ENCODE measurements at places on chromosomes 1 and 21.

- no peak for DNase-seq
Observed at GRCh38 chr1:23897083-23897482, 16.1 kb downstream of the CNR2 start.

GRCh38 chr1:222168621-222169020 is 379.3 kb downstream of the HHIPL2 start:
- no peak for DNase-seq

- DNase-seq, result no peak
Observed at GRCh38 chr21:46098303-46099141, 610 bp downstream of the COL6A2 start.

- no peak for DNase-seq
Observed at GRCh38 chr1:103582464-103582863, 11.1 kb downstream of the AMY2B start.

GRCh38 chr1:154342132-154342531 is 16.8 kb downstream of the ATP8B2 start:
- DNase-seq, result no peak

DNA sequence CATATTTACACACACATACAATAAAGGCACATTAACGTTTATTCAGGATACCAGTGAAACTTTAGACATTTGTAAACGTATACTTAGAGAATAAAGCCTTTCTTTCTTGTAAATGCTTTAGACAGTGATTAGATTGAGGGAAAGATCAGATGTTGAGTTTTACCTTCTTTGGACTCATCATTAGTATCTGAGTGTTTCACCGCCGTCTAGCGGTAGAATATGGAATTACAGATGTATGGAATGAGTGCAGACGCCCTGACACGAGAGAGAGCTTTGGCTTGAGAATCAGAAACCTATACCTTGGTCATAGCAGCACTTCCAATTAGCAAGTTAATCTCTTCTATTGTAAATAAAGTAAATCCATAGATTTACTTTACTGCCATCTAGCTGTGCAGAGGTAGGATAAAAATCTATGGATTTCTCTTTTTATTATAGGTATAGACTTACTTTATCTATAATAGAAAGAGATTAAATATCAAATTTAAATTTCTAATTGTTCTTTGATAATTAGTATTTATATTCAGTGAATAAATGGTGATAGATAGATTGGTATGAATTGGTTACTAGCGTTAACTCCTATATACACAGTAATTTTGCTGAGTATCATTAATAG is 12.6 kb downstream of the FLG2 start:
- peak; percentile 28 for DNase-seq

GRCh38 chr21:45748593-45748992 is 105.1 kb downstream of the PCBP3 start:
- DNase-seq, result peak; percentile 42

DNA sequence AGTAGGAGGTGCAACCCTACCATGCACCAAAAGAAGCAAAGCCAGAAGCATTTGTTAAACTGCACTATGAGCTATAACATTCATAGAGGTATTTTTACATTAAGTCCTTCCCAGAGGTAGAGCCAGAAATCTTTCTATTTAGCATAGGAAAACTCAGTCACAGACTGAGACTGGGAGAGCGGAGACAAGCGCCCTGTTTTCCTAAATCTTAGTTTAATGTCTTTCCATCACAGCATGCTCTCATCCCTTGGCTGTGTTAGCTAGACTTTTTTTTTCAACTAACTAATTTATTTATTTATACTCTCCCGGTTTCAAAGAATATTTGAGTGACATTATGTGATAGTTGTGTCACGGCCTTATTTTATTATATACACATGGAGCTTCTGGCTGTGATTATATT is 304.1 kb downstream of the LMX1A start:
- DNase-seq, result no peak

GRCh38 chr1:107530543-107530942 is 389.7 kb downstream of the NTNG1 start:
- DNase-seq, result no peak

DNA sequence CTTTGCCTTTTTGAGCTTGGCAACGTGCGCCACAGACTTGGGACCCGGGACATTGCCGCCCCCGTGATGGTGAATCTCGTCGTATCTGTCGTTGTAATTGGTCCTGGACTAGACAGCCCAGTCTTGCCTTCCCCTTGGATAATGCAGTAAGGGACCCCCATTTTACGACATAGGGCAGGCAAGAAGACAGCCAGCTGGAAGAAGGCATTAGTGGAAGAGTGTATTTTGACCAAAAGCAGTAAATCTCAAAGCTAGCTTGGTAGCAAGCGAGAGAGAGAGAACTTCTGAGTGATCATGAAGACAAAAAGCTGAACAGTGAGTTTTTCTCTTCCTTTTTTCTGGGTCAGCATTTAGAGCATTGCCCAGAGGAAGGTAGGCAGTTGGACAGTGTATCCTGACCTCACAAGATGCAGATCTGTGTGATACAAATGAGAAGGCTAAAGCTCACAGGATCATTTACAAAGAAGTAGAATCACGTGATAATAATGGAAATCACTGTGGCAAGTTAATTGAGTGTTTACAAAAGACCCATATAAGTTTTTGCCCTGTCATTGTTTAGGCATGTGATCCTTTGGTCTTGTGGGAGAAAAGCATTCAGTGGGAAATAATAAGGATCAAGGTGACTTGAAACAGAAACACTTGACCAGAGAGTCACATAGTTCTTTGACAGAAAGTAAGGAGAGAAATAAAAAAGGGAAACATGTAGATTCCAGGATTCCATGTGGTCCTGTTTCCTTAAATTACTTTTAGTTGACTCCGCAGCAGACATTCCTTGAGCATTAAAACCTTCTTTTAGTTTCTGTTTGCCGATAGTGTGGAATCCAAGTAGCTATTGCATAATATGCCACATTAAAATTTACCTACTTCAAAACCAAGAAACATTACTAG is 66.3 kb downstream of the CNST start:
- no peak for DNase-seq

DNA sequence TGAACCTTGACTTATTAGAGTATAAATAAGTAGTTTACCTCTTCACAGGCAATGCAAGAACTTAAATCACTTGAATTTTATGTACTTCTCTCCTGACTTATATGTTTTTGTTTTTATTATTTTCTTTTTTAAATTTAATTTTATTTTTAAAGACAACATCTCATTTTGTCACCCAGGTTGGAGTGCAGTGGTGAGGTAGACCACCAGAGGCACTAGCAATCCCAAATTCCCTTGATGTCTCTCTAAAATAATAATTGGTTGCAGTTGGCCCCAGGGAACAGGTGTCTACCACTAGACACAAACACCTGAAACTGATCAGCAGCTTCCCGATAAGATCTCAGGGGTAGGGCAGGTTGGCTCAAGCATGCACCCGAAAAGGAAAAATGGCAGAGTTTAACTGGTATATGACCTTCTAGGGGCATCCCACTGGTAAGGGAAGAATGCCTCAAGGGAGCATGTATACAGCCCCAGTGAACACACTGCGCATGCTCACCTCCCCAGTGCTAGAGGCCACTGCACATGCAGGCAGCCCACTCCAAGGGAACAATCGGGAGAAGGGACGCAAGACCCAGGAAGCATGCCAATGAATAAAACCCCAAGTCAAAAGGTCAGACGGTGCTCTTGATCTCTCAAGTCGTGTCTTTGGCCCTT is 14.6 kb downstream of the EXOC8 start:
- DNase-seq, result no peak

GRCh38 chr1:79239840-79240239 is 233.3 kb upstream of the ADGRL4 start:
- no peak for DNase-seq

DNA sequence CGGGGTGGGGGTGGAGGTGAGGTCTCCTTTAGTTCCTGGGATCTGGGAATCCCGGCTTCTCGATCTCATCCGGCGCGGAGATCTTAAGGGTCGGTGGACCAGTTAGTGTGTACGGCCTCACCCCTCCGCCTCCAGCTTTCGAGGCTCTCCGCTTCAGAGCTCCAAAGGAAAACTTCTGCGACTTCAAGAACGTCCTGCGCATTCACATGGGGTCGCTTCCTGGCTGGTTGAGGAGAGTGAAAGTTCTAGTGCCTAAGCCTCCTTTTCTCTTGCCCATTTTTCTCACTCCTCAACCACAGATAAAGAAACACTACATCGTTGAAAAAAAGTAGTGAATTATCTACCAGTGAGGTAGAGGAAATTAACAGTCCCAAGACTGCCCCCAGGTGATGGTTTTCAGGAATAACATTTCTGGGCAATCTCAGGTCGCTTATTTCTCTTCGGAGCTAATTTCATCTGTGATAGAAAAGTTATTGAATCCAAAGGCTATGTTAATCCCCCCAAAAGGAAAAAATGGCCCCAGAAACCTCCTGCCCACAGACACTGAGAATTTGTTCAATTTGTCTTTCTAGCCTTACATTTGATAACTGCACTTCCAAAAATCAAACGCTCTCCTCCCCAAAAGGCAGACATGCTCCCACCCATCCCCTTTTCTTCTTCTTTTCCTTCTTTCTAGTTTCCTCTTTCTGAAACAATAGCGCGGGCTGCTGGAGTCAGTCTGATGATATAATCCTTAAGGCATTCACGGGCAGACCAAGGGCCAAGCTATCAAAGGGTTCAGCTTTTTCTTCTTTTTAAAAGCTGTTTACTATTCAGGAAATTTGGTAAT is 20.6 kb upstream of the TBX15 start:
- DNase-seq, result no peak

DNA sequence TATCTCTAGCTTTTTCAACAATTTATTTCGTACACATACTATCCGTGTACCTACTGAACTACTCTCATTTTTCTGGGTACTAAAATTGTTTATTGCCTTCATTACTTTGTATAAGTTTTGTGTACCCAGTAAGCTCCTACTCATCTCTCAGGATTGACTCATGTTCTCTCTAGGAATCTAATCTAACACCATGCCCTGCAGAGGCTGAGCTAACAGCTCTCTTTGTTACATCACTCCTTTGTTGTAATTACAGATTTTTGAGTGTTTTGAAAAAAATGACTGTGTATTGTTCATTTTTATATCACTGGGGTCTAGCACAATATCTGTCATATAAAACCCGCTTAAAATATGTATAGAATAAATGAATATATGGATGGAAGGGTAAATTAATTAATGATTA is 167.1 kb downstream of the ATP6V1G3 start:
- DNase-seq, result no peak

- no peak for DNase-seq
Observed at GRCh38 chr1:9187004-9187403, 47.6 kb upstream of the H6PD start.

GRCh38 chr21:45256021-45256911 is 31.4 kb downstream of the POFUT2 start:
- no peak for DNase-seq

GRCh38 chr1:100188617-100189016 is 10.6 kb upstream of the LRRC39 start:
- peak; percentile 10 for DNase-seq

GRCh38 chr1:224592636-224593582 is 23.2 kb upstream of the CNIH3 start:
- DNase-seq, result no peak

DNA sequence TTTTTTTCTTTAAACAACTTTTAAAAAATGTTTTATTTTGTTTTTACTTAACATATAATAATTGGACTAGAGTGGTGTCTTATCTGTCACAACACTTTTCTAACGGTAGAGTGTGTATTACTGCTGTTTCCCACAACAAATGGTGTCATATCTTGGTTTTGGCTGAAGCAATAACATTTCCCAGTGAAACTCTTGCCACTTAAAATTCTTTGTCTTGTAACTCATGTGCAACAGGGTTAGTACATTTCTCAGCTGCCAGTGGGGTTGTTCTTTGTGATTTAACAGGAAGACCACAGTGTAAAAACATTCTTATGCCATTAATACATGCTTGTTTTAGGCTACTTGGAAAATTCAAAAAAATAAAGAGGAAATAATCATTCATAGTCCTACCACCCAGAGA is 43.5 kb downstream of the ALPL start:
- DNase-seq, result no peak

DNA sequence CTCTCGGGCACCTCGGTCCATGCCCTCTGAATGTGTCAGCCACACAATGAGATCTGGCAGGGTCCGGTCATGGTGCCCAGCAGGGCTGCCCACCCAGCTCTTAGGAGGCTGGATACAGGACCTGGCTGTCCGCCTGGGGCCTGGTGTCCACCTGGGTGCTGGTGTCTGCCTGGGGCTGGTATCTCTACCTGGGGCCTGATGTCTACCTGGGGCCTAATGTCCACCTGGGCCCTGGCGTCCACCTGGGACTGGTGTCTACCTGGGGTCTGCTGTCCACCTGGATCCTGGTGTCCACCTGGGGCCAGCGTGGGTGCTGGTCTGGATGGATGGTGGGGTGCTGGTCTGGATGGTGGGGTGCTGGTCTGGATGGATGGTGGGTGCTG is 45.1 kb upstream of the ACTRT2 start:
- no peak for DNase-seq

- DNase-seq, result no peak
Observed at GRCh38 chr21:22277341-22277740, 1279.1 kb downstream of the NCAM2 start.

- no peak for DNase-seq
Observed at GRCh38 chr21:41831866-41832595, 47.1 kb downstream of the PRDM15 start.

DNA sequence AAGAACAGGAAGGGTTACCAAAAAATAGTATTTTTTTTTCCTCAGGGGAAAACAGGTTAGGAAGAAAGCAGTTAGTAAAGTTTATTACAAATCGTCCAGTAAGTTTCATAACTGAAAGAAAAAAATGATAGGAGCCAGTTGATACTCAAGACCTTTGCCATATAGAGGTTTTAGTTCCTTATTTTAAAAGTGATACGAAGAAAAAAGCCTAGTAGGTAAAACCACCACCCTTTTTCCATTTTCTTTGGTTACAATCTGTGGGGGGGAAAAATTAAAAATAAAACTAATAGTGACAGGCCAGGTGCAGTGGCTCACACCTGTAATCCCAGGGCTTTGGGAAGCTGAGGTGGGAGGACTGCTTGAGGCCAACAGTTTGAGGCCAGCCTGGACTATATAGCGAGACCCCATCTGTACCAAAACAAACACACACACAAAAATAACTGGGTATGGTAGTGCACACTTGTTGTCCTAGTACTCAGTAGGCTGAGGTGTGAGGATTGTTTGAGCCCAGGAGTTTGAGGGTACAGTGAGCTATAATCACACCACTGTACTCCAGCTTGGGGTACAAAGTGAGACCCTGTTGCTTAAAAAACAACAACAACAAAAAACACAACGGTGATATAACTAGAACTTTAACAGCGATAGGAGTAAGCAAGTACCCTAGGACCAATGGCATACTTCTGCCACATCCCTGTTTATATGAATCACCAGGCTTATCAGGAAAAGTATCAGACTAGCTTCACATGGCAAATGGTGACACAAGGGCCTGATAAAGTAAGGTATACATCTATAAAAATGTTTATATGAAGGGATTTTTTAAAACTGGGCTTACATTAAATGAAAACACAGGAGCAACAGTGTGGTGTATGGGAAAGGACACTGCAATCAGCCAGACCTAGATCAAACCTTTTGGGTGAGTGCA is 5.4 kb downstream of the TMEM59 start:
- peak; percentile 65 for DNase-seq

Data from LNCaP clone FGC (cell line).